Uterus (tissue), 4 donors: ENCODE measurements at places on chromosomes 5 and 9. TPM values are rescaled to one million over a fixed set of nuclear protein-coding genes. Genes with fewer than 3 reads are reported as not detected.
A peak's percentile ranks its signal among the peaks of the same experiment; 100 is the strongest.

GRCh38 chr9:8924562-8924961 lies 1125.0 kb upstream of the DMAC1 start:
- DNase-seq = no peak

- DNase-seq = no peak
Observed at GRCh38 chr9:27510780-27511179, 13.3 kb upstream of the IFNK start.

GRCh38 chr5:146301626-146302025 lies 37.0 kb upstream of the POU4F3 start:
- no peak for DNase-seq

- no peak for DNase-seq
Observed at GRCh38 chr9:87436716-87437115, 61.0 kb upstream of the DAPK1 start.

DNA sequence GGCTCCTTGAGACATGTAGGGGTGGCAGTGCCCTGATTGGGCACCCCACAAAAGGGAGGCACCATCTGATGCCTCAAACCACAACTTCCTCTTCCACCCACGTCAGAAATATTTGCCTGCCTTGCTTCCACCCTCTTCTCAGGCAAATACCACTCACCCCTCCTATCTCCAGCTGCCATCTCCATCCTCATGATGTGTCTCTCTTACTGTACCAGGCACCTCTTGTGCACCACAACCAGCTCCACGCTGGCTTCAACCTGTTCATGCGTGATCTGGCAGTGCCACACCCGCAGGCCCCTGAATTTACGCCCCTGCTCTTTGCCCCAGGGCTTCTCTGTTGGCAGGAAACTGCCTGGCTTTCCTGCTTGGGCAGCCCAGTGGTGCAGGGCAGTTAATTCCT lies 87.8 kb upstream of the HSPA9 start:
- no peak for DNase-seq

CAVIN4 gene
- 2.1 TPM for total RNA-seq

DNA sequence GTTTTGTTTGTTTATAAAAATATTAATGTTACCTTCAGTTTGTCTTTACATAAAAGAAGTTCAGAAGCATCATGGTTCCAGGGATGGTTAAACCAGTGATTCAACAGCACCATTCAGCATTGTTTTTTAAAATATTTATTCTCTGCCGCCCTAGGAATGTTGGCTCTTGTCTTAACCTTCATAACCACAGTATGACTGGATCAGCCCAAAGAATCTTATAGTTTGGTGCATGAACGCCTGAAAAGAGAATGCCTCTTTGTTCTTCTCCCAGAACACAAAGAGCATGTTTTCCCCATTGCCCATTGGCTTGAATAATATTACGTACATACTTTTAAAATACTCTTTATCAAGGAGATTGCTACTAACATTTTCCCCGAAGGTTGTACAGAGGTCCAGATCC lies 413.4 kb downstream of the ANXA1 start:
- no peak for DNase-seq

DNA sequence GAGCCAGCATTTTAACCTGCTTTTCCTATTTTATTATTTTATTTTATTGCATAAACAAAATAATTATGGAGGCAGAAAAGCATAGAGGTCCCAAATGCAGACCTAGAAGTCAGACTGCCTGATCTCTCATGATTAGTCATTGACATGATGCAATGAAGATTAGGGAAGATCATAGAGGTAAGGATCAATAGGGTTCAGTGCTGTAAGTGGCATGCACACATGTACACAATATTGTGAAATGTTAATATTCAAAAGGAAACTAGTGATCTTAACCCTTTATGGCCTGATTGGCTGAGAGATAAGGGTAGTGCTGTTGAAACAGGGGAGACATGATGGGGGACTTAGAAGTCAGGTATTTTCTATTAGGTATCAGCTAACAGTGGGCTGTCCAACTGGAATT lies 1.1 kb upstream of the FRRS1L start:
- DNase-seq = no peak

- DNase-seq = peak; percentile 39
Observed at GRCh38 chr5:66881480-66882161, 285.4 kb downstream of the MAST4 start.

GRCh38 chr9:109499093-109499630 lies 1.1 kb upstream of the PTPN3 start:
- DNase-seq = no peak

GRCh38 chr5:20034717-20035116 lies 46.7 kb upstream of the CDH18 start:
- no peak for DNase-seq

DNA sequence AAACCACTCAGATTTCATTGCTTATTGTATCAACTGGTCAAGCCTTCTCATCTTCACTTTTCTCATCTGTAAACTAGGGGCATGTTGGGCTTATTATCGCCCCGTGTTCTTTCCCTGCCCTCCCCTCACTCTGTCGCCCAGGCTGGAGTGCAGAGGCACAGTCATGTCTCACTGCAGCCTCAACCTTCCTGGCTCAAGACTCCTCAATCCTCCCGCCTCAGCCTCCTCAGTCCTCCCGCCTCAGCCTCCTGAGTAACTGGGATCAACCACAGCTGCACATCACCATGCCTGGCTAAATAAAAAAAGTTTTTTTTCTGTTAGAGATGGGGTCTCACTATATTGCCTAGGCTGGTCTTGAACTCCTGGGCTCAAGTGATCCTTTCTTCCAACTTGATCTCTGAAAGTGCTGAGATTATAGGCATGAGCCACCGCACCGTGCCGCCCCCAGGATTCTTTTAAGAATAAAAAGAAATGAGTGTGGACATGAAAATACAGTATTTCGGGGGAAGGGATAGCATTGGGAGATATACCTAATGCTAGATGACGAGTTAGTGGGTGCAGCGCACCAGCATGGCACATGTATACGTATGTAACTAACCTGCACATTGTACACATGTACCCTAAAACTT lies 2.0 kb downstream of the MAML1 start:
- no peak for DNase-seq
